ENCODE measurements at places on chromosomes 16 and 17.

DNA sequence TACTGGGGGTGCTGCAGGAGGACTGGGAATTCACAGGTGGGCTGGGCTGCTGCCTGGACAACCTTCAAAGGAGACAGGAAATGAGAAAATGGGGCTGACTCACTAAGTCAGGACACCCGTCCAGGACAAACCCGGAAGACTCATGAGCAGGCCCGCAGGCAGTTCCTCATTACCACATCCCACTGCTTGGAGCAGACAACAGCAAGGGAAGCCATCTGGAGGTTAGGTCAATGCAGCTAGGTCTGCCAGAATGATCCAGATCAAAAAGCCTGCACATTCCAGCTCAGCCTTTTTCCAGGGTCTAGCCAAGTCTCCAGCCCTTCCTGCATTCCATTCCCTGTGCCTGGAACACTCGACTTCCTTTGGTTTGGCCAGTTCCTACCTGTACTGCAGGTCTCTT, 536.5 kb upstream of the CDH11 start:
- no peak for DNase-seq

DNA sequence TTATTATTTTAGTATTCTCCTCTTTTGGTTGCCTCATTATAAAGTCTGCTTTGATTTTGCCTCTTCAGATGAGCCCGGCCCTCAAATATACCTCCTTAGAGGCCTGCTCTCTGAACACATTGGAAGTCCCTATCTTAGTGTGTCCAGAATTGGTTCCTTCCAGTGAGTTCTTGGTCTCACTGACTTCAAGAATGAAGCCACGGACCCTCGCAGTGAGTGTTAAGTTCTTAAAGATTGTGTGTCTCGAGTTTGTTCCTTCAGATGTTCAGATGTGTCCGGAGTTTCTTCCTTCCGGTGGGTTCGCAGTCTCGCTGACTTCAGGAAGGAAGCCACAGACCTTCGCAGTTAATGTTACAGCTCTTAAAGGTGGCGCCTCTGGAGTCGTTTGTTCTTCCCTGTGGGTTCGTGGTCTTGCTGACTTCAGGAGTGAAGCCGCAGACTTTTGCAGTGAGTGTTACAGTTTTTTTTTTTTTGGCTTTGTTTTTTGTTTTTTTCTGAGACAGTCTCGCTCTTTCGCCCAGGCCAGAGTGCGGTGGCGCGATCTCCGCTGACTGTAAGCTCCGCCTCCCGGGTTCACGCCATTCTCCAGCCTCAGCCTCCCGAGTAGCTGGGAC, 45.8 kb upstream of the NOS2 start:
- no peak for DNase-seq

DNA sequence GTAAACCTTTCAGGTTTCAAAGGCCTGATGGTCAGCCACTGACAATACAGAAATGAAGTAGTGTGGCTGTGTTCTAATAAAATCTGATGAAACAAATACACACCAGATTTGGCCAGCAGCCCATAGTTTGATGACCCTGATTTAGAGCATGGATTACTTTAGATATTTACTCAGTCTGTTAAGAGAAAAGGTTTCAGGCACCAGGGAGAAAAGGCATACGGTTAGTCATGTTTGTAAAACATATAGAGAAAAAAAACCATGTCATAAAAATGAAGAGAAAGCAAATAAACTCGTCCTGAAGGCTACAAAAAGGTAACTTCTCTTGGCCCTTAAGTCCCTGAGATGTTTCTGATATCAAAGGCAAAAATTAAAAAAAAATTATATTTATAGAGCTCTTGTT, 112.1 kb downstream of the ADAMTS18 start:
- no peak for DNase-seq

DNA sequence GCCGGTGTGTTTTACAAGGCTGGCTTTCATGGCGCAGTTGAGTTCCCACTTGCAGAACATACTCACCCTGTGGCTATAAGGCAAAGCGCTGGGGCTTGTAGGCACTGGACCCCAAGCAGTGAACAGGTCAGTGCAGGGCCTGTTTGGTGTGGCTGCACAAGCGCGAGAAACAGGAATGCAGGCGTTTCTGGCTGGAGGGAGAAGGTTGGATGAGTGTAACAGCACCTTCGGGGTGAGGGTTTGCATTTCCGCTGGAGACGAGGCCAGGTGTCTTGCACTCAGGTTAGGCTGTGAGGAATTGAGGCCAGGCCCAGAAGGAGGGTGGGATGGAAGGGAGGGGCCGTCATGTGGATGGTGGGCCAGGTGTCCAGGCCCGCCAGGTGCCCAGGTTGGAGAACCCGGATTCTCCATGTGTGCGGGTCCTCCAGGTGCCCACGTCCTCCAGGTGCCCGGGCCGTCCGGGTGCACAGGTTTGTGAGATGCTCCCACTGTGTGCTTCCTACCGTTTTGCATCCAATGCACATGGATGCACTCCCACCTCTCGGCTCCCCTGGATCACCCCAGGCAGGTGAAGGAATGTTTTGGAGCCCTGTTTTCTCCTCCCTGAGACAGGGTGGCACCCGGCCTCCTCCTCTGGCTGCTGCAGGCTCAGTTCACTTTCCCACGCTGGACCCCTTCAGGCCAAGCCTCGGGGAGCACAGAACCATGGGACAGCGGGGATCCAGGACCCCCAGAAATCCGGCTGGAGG, 46.0 kb downstream of the SLC7A5 start:
- no peak for DNase-seq

DNA sequence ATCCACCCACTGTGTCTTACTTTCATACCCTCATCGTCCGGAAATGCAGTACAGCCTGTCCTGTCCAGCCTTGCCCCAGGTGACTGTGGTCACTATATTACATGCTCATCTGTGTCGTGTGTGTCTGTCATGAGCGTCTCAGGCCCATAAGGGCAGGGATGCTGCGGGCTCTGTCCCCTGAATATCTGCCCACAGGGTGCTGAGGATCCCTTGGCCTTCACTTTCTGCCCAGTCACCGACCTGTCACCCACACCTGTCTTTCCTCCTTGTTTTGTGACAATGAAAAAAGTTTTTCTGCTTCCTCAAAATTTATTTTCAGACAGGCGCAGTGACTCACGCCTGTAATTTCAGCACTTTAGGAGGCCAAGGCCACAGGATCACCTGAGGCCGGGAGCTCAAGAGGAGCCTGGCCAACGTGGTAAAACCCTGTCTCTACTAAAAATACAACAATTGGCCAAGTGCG, 1.4 kb upstream of the CTRB1 start:
- no peak for DNase-seq

Measured in stimulated activated CD4-positive, alpha-beta T cell treated with anti-CD3 and anti-CD28 coated beads, Interleukin-1b, Interleukin-23, amount 100 ng/mL, for 1 hour (primary cell).